ENCODE measurements at places on chromosomes 4 and X.

GRCh38 chr4:14877246-14878225 is 124.7 kb upstream of the CPEB2 start:
- peak; percentile 59 for DNase-seq

- DNase-seq = no peak
These were observed 418.4 kb upstream of the FSTL5 start for GRCh38 chr4:162582180-162582579.

GRCh38 chrX:44035571-44035970 is 62.4 kb upstream of the NDP start:
- peak; percentile 35 for DNase-seq

DNA sequence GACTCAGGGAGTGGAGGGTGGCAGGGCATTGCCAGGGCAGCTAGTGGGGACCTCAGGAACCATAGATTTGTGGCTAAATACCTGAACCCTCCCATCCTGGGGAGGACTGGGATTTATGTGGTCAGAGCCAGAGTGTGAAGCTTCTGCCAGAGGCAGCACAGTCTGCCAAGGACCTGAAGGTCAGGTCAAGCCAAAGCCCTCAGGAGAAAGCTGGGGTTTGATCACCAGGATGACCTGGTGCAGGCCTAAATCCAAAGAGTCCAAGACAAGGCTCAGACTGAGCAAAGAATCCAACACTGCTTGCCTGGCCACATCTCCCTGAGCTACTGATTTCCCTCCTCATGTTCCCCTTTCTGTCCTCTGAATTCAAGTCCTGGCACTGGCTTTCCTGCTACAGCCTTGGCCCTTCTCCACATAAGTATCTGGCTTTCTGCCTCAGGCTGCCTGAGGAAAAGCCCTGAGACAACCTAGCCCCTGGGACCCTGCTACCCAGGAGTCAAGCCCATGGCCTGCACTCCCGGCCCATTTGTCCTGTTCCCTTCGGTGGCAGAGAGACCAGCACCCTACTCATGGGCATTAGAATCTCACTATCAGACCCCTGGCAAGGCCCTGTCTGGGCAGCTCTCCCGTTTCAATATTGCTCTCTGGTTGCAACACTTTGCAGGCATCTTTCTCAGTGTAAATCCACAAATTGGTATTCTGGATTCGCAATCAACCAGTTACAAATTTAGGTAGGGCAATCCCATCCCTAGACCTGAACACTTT is 39.3 kb upstream of the SLC25A43 start:
- peak; percentile 41 for DNase-seq

DNA sequence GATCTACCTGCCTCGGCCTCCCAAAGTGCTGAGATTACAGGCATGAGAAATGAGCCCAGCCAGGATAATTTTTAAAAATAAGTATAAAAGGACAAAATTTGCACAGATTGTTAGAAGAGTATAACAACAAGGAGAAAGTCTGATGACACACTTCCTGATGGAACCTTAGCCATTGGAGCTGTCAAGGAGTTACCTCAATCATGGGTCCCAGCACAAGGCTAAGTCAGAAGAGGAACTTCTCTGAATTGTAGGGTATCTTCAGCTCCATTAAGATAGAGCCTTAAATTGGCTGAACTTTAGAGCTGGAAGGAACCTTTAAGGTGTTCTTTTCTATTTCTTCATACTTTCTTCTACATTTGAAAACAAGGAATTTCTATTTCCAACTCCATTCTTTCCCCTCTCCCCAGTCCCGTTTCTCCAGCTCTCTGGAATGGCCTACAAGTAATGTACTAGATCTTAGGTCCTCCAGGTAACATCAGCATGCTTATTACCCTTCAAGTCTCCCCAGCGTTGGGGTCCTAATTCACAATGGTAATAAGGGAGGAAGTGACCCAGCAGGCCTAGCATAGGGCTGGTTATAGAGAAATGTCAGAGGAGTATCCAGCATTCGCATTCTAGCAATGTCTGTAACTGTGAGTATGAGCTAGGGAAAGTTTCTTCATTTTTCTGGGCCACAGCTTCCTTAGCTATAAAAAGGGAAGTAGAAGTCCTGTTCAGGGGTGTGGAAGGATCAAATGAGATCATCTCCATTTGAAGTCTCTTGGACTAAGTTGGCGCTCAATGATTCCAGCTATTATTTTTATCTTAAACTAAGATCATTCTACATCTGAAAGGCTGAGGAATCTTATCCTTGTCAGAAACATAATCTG is 18.5 kb upstream of the RBPJ start:
- no peak for DNase-seq

- DNase-seq = no peak
These were observed 43.6 kb downstream of the RBM47 start for GRCh38 chr4:40586034-40586433.

Data from fibroblast of the aortic adventitia (primary cell).